ENCODE measurements at places on chromosomes 4 and X.

DNA sequence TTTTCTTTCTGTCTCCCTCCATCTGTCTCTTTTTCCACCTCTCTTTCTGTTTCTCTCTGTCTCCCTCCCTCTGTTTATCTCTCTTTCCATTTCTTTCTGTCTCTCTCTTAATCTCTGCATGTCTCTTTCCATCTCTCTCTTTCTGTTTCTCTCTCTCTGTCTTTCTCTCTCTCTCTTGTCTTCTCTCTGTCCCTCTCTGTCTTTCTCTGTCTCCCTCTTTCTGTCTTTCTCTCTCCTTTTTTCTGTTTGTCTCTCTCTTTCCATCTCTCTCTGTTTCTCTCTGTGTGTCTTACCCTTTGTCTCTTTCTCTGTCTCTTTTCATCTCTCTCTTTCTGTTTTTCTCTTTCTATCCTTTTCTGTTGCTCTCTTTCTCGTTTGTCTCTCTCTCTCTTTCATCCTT is 34.7 kb downstream of the ARSF start:
- no peak for DNase-seq

DNA sequence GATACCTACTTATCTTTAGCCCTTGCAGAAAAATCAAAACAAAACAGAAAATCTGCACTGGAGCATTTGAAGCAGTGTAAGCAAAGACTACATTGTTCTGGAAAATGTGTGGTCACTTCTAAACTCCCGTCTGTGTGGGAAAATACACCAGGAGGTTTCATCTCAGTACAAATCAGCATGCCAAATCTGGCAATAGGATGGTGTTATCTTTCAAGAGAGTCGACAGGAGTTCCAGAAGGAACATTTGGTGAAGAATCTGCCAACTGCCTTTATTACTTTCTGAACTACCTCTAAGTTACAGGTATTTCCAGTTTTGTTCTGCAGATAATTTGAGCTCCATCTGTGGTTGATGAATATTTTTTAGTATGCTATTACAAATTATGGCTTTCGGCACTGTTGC is 1348.0 kb downstream of the RAPGEF2 start:
- no peak for DNase-seq

DNA sequence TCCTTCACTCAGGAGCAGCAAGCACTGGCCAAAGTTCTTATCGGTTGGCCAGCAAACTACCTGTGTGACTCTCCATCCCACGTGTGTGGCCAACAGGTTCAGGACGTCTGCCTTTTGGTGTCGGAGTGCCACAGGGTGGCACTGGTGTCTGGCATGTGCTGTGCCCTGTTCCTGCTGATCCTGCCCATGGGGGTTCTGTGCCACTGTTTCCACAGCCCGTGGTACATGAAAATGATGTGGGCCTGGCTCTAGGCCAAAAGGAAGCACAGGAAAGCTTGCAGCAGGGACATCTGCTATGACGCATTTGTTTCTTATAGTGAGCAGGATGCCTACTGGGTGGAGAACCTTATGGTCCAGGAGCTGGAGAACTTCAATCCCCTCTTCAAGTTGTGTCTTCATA is 4.6 kb upstream of the TLR2 start:
- no peak for DNase-seq

DNA sequence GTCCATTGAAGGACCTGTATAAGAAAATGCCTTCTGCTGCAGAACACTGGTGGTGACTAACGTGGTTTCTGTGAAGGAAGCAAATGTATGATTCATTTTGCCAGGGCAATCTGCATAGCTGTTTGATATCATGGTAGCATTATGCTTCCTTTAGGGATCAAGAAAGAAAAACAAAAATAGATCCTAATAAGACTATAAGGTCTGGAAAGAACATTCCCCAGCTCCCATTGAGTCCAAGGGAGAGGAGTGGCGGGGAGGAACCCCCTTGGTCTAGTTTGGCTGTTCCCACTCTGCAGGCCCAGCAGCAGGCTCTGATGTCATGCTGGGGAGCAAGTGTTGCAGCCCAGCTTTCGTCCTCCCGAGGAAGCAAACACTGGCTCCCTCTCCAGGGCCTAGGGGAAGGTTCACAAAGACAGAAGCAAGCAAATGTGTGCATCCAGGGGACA is 154.5 kb upstream of the GALNT7 start:
- DNase-seq: no peak

GRCh38 chrX:19865567-19866363 is 21.6 kb downstream of the SH3KBP1 start:
- no peak for DNase-seq

Measured in stimulated activated CD4-positive, alpha-beta T cell treated with anti-CD3 and anti-CD28 coated beads, Interleukin-1b, Interleukin-23, amount 100 ng/mL, for 24 hours (primary cell).